Natural killer cell (primary cell): ENCODE measurements at places on chromosomes 11 and 22. TPM values are rescaled to one million over a fixed set of nuclear protein-coding genes. Genes with fewer than 3 reads are reported as not detected.

Gene SLC1A2
- total RNA-seq = not detected

Gene SMIM35
- total RNA-seq = 0.33 TPM

Gene METTL15
- 7.4 TPM for total RNA-seq

Gene OR51B5
- total RNA-seq = not detected

Gene DEFB131B
- not detected for total RNA-seq

Gene TTLL1
- total RNA-seq = 6.5 TPM

Gene MN1
- total RNA-seq = 0.39 TPM

- H3K27ac ChIP-seq = no peak overlapping the region
- no peak overlapping the region for H3K4me3 ChIP-seq
- peak; percentile 60 for DNase-seq
- H3K36me3 ChIP-seq = no peaks in the 10 kb centered on the region
- no peaks in the 10 kb centered on the region for H3K4me1 ChIP-seq
- no peaks in the 10 kb centered on the region for H3K27me3 ChIP-seq
These were observed 72.0 kb downstream of the SYN3 start for GRCh38 chr22:32985899-32986765.

DNA sequence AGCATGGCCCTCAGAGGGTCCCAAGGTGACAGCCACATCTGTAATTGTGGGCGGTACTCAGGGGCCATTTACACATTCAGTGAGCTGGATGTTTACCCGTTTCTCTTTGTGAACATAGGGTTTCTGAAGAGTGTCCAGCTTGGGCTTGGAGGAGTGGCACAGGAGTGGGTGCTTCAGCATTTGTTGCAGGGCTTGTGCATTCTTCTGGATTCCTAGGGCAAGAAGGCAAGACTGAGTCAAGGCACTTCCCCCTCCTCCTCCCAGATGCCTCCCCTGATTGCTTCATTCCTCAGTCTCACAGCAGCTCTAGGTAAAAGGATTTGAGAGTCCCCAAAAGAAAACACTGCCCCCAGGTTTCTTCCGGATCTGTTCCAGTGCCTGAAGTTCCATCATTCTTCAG lies 95.4 kb downstream of the RNF169 start:
- H3K4me3 ChIP-seq = no peak overlapping the region
- no peak for DNase-seq
- H3K4me1 ChIP-seq = peaks cover 11% of the 10 kb centered on the region
- H3K27me3 ChIP-seq = no peaks in the 10 kb centered on the region

GRCh38 chr22:22060200-22061084 lies 77.9 kb upstream of the TOP3B start:
- H3K4me1 ChIP-seq = peaks cover 7% of the 10 kb centered on the region
- H3K27ac ChIP-seq = no peak overlapping the region
- H3K36me3 ChIP-seq = no peaks in the 10 kb centered on the region
- no peaks in the 10 kb centered on the region for H3K27me3 ChIP-seq
- no peak overlapping the region for H3K4me3 ChIP-seq

GRCh38 chr11:67310246-67311050 lies 7.1 kb downstream of the SSH3 start:
- DNase-seq = no peak
- no peaks in the 10 kb centered on the region for H3K27me3 ChIP-seq
- H3K4me3 ChIP-seq = no peak overlapping the region
- no peak overlapping the region for H3K27ac ChIP-seq
- peaks cover 23% of the 10 kb centered on the region for H3K4me1 ChIP-seq
- peaks cover 15% of the 10 kb centered on the region for H3K36me3 ChIP-seq

- peaks cover 3% of the 10 kb centered on the region for H3K27me3 ChIP-seq
- H3K36me3 ChIP-seq = peaks cover 4% of the 10 kb centered on the region
These were observed 38.2 kb downstream of the CD6 start for GRCh38 chr11:61009392-61010275.

GRCh38 chr11:102966011-102966410 lies 10.5 kb upstream of the MMP13 start:
- no peak overlapping the region for H3K27ac ChIP-seq
- no peak for DNase-seq
- H3K4me3 ChIP-seq = no peak overlapping the region
- H3K27me3 ChIP-seq = no peaks in the 10 kb centered on the region
- H3K36me3 ChIP-seq = no peaks in the 10 kb centered on the region

DNA sequence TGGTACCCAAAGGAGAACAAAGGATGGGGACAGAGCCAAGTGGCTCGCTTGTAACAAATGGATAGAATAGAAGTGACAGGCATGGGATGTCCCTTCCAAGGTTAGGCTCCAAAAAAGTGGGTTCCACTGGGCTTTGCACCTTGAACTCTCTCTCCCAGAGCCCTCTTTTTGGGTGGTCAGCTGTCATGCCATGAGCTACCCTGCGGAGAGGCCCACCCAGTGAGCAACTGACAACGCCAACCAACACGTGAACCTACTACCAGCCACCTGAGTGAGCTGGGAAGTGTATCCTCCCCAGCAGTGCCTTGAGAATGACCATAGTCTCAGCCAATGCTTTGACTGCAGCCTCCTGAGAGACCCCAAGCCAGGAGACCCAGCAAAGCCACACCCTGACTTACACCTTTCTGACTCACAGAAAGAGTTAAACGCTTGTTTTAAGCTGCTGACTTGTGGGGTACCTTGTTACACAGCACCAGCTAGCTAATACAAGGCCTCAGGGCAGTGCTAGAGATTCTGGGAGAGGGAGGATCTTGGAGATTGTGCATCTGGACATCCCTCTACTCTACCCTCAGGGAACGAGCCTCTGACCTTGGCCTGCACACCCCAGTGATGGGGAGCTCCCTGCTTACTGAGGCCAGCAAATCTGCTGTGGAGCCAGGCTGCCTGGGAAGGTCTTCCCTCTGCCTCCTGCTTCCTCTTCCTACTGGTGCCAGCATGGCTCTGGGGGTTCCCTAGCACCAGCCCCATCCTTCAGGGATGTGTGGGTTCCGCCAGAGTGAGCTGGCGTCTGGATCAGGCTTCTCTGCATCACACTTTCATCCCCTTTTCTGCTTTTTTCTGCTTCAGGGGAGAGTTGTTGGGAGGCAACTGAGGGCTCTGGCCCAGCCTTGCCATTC lies 29.1 kb upstream of the RFPL3 start:
- H3K4me1 ChIP-seq = no peaks in the 10 kb centered on the region
- no peak for DNase-seq
- no peaks in the 10 kb centered on the region for H3K27me3 ChIP-seq
- no peak overlapping the region for H3K4me3 ChIP-seq
- H3K27ac ChIP-seq = no peak overlapping the region
- H3K36me3 ChIP-seq = no peaks in the 10 kb centered on the region

DNA sequence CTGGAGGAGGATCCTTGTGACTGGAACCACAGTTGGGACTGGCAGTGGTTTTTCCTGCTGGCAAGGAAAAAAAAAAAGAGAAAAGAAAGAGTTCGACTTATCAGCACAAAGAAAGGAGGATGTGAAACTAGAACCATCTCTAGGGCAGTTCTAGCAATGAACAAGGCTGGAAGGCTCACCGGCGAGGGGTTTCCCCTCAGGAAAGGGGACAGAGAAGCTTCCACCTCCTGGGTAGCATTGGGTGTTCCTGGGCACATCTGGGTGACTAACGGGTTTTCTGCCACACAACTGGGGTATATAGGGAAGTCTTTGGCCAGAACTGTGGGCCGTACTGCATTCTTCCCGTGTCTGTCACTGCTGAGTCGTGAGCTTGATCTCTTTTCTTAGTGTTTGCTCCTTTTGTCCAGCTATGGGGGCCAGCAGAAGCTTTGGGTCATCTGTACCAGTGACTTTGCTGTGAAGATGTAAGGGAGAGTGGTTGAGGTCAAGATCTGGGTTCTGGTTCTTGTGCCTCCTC lies 109.4 kb upstream of the OR4B1 start:
- no peak for DNase-seq
- H3K27me3 ChIP-seq = no peaks in the 10 kb centered on the region
- H3K36me3 ChIP-seq = no peaks in the 10 kb centered on the region
- no peak overlapping the region for H3K4me3 ChIP-seq
- peak overlapping the region; percentile 5 for H3K27ac ChIP-seq

DNA sequence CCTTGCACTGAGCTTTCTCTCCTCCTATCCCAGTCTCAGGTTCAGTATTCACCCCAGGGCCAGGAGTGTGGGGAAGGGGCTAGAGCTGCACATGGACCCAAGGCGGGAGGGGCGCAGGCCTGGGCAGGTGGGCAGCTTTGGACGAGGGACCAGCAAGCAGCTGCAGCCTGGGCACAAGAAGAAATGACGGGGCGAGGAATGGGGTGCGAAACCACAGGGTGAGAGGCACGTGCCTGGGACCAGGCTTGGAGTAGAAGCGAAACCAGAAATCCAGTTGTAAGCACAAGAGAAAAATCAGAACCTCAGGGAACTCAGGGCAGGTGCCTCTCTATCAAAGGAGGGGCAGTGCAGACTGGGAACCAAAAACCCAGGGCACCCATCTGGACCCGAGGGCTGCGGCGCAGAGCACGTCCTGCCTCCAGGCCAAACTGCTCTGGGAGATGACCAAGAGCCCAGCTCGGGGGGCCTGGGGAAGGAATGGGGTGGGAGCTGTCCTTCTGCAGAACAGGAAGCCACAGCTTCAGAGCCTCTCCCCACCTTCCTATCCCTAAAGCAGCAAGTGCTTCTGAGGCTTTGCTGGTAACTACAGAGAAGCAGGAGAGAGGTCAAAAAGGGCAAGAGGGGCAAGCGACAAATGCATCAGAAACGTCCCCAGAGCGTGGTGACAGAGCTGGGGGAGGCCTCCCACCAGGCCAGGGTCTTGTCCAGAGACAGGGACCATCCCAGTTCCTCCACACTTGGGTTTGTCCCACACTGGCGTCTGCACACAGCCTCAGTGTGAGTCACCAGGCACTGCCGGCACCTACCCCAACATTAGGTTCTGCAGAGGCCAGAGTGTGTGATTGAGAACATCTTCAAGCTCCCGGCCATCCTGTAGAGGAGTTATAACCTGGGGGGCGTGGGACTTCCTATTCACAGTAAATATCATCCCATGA lies 18.3 kb upstream of the TMPRSS4 start:
- no peak overlapping the region for H3K4me3 ChIP-seq
- H3K27me3 ChIP-seq = no peaks in the 10 kb centered on the region
- no peak overlapping the region for H3K27ac ChIP-seq
- no peak for DNase-seq
- no peaks in the 10 kb centered on the region for H3K4me1 ChIP-seq

DNA sequence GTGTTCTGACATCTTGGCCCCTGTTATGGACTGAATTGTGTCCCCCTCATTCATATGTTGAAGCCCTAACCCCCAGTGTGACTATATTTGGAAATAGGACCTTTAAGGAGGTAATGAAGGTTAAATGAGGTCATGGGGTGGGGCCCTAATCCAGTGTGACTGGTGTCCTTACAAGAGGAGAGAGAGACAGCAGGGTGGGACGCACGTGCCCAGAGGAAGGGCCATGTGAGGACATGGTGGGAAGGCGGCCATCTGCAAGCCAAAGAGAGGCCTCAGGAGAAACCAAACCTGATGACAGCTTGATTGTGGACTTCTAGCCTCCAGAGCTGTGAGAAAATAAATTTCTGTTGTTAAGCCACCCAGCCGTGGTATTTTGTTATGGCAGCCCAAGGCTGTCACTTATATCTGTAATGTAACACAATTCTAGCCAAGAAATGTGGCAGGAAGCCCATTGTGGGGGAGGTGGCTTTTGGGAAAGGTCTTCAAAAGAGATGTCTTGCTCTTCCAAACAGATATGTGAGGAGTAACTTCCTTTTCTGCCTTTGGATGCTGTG lies 23.7 kb downstream of the SLC22A6 start:
- no peak overlapping the region for H3K4me3 ChIP-seq
- no peak overlapping the region for H3K27ac ChIP-seq
- no peak for DNase-seq
- no peaks in the 10 kb centered on the region for H3K4me1 ChIP-seq

GRCh38 chr22:23064381-23065068 lies 5.8 kb upstream of the GNAZ start:
- no peak overlapping the region for H3K27ac ChIP-seq
- DNase-seq = no peak
- H3K27me3 ChIP-seq = no peaks in the 10 kb centered on the region
- H3K4me1 ChIP-seq = peaks cover 4% of the 10 kb centered on the region

DNA sequence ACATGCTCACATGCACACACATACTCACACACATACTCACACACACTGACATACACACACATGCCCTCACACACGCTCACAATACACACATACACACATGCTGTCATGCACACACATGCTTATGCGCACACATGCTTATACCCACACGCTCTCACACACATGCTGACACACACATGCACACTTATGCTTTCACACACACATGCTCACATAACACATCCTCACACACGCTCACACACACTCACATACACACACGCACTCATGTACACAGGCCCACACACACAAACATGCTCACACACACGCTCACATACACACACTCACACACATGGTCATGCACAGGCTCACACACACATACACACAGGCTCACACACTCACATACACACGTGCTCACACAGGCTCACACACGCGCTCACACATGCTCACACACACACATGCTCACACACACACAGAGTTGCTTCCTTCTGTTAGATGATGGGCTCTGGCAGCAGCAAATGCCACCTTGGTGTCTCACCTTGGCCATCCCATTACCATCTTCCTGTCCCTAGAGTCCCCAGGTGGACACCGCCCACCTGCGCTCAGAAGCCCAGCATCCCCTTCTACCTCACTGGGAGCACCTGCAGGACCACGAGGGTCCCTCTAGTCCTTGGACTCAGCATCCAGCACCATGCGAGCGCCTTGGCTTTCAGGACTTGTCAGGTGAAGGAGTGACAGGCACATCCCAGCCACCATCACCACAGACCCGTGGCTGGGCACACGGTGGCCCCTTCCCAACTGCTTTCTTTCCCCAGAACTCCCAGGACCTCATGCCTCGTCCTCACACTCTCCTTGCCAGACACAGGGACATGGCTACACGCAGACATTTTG lies 44.9 kb upstream of the CCND1 start:
- H3K4me1 ChIP-seq = no peaks in the 10 kb centered on the region
- no peak for DNase-seq
- H3K27ac ChIP-seq = no peak overlapping the region
- H3K4me3 ChIP-seq = no peak overlapping the region
- no peaks in the 10 kb centered on the region for H3K27me3 ChIP-seq

- H3K4me3 ChIP-seq = no peak overlapping the region
- no peak overlapping the region for H3K27ac ChIP-seq
- DNase-seq = no peak
These were observed 983 bp downstream of the EHF start for GRCh38 chr11:34621876-34622275.

DNA sequence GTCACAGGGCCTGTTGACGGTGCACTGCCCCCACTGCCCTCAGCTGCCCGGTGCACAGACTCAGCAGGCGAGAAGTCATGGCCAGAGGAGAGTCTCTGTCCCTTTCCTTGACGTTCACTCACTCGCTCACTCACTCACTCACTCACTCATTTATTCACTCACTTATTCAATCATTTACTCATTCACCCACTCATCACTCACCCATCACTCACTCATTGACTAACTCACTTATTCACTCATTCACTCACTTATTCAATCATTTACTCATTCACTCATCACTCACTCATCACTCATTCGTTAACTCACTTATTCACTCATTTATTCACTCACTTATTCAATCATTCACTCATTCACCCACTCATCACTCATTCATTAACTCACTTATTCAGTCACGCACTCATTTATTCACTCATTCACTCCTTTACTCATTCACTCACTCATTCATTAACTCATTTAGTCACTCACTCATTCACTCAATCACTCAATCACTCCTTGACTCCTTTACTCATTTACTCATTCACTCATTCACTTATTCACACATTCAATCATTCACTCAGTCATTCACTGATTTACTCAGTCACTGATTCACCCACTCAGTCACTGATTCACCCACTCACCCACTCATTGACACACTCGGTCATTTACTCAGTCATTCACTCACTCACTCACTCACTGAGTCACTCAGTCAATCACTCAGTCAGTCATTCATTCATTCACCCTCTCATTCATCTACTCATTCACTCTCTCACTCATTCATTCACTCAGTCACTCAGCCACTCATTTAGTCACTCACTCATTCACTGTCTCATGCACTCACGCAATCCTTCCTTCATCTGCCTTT lies 1193.5 kb downstream of the BRD1 start:
- H3K36me3 ChIP-seq = no peaks in the 10 kb centered on the region
- no peak for DNase-seq
- H3K4me1 ChIP-seq = peaks cover 17% of the 10 kb centered on the region
- H3K4me3 ChIP-seq = no peak overlapping the region
